ENCODE measurements at places on chromosomes 3 and 15.

DNA sequence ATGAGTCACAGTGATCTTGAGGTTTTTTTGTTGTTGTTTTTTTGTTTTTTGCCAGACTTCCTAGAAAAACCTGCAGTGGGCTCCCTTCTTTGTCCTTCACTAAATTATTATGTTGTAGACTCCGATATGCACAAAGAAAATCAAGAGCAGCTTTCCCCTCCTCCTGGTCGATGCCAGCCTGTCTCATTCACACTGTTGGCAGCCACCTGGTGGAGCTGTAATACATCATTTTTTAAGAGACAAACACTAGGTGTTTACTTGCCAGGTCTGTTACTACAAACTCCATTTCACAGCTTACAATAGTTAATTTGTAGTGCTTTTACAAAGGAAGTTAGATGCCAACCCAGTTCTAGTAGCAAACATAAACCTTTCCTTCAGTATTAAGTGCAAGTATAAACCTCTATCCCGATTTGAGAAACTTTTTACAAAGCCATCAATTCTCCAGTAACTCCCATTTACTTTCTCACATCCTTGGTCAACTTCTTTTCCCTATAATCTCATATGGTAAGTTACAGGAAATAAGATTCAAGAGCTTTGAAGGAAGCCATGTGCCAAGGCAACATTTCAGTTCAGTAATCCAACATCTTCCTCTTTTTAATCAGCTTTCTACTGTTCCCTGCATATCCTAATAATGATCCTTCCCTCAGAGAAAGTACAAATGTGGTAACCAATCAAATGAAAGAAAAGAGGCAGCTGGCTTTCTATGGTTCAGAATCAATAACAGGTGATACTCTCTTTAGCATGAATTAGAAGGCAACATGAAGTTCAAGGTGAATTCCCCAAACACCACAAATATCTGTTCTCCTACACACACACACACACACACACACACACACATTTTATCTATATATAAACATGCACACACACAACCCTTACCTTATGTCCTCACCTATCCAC is 14.0 kb downstream of the AAGAB start:
- DNase-seq, result no peak

DNA sequence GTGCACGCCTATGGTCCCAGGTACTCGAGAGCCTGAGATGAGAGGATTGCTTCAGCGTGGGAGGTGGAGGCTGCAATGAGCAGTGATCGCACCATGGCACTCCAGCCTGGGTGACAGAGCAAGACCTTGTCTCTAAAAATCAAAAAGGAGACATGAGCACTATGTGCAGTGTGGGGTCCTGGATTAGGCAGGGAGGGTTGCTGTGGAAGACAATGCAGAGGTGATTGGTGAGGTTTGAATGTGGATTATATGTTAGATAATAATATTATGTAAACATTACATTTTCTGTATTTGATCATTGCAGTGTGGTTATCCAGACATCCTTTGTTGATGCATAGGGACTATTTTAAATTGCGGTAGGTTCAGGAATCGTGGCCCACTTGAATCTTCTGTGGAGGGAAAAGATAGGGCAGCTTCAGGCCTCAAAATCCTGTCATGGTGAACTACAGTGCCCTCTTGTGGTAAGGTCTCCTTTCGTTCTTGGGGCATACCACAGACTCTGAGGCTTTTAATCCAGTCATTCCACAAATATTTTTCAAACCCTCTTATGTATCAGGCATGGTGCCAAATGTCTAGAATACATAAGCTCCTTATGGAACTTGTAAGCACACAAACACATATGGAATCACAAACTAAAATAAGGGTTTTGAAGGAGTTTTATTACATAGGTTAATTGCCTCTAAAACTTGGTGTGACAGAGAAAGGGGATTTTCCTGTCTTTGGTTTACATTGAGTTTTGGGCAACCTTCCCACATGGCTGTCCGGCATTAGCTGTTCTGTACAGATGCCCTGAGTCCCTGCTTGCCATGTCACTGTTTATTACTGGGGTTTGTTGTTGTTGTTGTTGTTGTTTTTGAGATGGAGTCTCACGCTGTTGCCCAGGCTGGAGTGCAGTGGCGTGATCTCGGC is 37.7 kb downstream of the GPD1L start:
- DNase-seq, result peak; percentile 38

DNA sequence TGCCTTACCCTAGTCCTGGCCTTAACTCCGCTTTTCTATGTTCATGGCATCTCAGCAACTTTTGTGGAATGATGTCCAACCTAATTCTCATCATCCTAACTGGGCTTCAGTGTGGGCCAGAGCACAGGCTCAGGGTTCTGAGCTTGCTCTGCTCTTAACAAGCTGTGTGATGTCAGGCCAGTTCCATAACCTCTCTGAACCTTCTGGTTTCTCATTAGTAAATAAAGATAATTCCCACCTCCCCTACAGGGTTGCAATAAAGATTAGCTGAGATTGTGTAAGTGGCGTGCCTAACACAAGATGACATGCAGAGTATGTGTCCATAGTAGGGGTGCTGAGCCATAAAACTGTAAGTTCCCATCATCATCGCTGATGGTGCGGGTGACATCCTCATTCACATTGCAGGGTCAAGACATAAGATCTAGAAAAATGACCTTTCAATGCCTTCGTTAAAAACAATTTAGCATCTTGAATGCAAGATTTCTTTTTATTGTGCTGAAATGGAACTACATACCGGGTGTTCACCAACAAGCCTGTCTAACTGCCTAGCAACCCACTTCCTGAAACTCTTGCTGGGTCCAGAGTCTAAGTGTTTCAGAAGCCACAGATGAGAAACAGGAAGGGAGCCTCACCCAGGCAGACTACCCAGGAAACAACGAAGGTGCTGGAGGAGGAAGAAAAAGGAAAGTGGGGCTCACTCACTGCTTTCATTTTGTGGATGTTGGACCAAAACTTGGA is 36.2 kb downstream of the CDCP1 start:
- no peak for DNase-seq

DNA sequence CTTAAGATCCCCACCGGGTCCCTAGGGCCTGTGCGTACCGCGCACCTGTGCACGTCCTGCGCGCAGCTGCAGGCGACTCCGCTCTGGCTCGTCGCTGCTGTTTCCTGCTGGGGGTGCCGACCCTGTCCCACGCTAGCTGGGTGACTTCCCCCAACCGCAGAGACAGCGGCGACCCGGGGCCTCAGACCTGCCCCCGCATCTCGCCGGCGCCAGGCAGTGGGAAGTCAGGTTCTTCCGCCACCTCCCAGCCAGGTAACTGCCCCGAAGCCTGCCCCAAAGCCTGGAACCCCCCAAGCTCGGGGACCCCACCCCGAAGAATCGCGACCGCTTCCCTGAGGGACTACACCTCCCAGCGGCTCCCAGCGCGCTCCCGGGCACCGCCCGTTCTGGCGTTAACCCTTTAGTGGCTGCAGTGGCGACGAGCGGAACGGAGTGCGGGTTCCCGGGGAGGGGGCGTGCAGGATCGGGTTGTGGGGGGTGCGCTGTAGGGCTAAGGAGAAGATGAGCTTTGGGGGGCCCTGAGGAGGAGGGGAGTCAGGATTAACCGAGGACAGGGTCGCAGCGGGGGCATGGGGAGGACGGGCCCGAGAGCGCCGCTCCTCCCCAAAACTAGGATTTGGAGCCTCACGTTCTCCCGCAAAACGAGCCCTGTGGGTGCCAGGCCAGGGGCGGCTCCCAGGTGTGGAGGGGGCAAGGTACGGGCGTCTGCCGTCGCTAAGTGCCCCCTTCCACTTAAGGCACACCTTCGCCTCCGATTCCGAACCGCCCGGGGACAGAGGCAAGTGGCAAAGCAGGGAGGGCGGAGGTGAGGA is 589 bp downstream of the NEIL1 start:
- DNase-seq, result peak; percentile 53

DNA sequence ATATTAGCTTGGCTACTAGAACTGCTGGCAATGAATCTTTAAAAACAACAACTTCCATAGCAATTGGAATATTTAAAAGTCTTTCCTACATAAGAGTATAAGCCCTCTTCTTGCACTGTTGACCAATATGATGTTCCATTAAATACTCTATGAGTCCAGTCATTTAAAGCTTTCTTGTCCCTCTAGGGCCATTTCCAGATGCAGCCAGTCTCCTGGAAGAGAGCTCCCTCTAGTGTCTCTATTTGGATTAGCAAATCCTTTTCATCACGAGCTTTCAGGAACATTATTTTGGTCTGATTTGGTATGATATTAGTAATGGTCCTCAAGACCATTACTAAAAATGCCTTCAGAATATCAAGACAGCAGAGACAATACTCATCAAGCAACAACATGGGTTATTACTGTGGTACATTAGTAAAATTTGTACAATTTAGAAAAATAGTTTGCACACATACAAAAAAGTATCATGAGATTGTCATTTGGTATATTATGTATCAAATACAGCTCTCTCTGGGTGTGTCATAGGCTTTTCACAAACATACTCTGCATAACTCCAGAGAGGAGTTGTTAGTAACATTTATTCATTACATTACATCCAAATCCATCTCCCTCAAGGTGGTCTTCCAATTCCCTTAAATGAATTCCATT is 101.3 kb downstream of the DPH6 start:
- DNase-seq, result no peak

DNA sequence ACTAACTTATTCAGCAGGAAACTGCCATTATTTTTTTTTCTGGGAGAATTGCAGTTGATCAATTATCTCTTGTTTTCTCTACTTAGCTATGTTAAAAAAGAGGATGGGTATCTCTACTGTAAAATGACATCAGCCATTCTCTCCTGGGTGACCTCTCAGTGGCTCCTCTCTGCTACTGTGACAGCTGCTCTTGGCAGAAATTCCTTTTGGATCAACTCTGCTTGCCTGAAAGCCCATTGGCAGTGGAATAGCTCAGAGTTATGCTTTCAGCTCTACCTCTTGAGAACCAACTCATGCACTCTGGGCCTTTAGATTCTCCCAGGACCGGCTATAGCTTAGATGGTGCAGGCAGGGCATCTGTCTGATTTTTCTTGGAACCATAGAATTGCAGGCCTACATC is 99.9 kb upstream of the GAP43 start:
- no peak for DNase-seq

Measured in stimulated activated naive CD8-positive, alpha-beta T cell treated with anti-CD3 and anti-CD28 coated beads, Interleukin-15, amount 100 ng/mL, for 72 hours (primary cell).